Stimulated activated CD4-positive, alpha-beta T cell treated with anti-CD3 and anti-CD28 coated beads, Interleukin-15, amount 100 ng/mL, for 1 hour (primary cell): ENCODE measurements at places on chromosomes 7 and 10.

DNA sequence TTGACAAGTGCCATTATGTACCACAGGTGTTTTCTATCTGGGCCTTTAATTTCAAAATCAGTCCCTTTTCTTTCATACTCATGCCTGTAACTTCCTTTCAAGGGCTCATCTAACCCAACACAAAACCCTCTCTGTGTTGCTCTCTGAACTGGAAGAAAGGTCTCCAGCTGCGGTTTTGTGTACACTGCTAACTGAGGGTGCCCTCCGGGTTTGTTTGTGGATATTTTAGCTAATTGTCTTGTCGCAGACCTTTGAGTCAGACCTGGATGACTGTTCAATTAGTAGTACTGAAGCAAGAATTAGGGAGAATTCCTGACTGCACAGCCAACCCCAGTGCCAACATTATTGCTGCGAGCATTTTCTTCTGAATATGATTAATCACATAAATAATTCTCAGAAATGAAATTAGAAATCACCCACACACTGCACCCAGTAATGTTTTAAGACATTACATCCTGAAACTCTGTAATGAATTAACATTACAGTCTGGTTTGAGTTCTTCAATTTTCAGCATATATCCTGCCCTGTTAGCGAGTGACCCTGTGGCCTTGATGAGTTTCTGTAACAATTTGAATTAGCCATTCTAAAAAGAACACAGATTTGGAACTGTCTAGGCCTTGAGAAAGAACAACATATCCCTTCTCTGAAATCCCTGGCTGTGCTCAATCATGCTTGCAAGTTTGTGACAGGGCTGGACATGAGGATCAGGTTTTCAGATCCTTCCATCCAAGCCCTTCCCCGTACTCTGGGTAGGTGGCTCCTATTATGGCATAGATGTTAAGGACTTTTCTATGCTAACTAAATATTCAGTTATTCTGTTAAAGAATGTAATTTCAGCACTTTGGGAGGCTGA lies 460.1 kb downstream of the PLXDC2 start:
- DNase-seq: no peak

DNA sequence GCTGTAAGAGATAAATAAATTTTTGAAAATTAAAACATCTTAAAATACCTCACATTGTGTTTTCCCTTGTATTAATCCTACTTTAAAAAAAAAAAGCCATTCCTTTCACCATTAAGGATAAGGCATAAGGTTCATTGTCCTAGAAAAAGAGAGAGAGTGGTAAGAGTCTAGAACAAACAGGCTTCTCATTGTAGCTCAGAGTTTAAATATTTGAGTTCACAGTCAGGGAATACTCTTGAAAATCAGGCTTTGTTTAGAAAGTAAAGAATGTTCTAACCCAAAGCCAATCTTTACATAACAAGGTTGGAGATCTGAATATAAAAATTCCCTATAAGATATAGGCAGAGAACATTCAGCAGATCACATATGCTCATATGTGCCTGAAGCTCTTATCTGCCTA lies 40.2 kb upstream of the TES start:
- no peak for DNase-seq

DNA sequence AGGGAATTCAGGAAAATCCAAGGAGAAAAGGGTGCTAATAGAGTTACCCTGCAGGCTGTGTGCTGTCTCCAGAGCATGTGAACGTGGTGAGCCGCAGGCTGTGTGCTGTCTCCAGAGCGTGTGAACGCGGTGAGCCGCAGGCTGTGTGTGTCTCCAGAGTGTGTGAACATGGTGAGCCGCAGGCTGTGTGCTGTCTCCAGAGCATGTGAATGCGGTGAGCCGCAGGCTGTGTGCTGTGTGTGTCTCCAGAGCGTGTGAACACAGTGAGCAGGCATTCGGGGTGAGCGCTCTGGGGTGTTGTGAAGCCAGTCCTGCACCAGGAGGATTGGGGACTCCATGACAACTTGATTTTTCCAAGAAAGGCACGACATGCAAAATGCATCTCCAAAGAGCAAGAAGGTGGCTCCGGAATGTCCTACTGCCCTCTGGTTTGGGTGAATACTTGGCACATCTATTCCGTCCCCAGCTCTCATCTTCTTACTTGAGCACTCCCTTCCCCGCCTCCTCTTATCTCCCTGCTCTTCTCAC lies 407.9 kb upstream of the SHH start:
- DNase-seq: no peak

DNA sequence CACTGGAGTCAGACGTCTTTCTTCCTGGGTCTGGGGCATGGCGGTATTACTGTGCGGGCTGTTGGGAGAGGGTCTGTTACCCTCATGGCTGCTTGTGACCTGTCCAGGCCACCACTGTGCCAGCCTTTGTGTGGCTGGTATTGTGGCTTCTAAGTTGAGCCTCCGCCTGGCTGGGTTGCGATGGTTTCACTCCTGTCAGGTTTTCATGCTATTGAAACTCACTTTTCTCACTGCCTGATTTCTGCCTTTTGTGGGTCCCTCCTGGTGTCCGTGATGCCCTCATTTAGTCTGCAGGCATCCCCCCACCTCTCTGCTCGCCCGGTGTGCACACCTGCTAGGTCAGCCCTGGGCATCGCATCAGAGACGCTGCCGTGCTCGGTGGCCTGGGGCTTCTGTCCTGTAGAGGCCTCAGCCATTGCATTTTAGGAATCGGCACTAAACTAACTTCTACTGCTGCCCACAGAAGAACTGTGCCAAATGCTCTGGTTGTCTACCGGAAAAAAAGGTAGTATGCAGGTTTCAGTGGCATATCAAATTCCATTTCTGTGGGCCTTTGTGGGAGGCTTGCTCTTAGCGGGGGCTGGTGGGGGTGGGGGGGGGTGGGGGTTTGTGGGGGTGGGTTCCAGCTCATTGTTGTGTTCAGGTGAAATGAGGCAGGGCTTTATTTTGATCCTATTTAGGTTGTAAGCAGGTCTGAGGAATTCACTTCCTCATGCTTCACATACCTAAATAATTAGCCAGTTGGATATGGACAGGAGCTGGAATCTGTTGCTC lies 64.3 kb downstream of the MGMT start:
- no peak for DNase-seq

GRCh38 chr7:68955656-68956055 lies 642.6 kb upstream of the AUTS2 start:
- DNase-seq: no peak

DNA sequence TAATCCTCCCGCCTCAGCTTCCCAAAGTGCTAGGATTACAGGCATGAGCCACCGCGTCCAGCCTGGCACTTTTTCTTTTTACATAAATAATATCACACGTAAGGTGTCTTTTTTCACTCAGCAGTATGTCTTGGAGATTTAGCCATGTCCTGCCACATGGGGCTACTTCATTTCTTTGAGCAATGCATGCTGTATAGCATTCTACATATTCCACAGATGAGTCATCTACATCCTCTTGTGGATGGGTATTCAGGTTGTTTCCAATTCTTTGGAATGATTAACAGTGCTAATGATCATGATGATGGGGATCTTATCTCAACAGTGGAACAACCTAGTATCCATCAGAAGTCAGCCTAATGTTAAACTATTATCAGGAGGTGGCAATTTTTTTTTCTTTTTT lies 50.8 kb downstream of the ZNF503 start:
- DNase-seq: no peak

- no peak for DNase-seq
These were observed 304.4 kb downstream of the GRID1 start for GRCh38 chr10:86062198-86062550.

GRCh38 chr10:33422471-33423153 lies 88.1 kb upstream of the NRP1 start:
- DNase-seq: no peak

GRCh38 chr10:127977357-127978009 lies 70.6 kb downstream of the PTPRE start:
- no peak for DNase-seq

DNA sequence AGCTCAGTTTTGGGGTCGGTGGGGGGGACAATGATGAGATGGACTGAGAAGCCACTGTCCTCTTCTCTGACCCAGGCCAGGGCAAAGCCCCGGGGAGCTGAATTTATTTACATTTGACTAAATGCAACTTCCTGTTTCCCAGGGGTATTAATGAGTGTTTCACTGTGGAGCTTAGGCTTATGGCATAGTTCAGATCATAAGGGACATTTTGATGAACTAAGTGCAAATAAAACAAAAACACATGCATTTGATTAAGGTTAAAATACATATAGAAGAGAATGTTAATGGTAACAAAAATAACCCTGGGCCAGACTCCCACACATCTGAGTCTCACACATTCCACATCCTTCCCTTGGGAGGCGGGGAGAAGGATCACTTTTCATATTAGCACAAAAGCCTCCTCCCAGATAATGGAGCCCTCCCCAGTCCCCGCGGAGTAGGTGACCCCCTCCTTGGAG lies 320.6 kb downstream of the FRMD4A start:
- no peak for DNase-seq

GRCh38 chr10:113104047-113104446 lies 154.0 kb downstream of the TCF7L2 start:
- no peak for DNase-seq

DNA sequence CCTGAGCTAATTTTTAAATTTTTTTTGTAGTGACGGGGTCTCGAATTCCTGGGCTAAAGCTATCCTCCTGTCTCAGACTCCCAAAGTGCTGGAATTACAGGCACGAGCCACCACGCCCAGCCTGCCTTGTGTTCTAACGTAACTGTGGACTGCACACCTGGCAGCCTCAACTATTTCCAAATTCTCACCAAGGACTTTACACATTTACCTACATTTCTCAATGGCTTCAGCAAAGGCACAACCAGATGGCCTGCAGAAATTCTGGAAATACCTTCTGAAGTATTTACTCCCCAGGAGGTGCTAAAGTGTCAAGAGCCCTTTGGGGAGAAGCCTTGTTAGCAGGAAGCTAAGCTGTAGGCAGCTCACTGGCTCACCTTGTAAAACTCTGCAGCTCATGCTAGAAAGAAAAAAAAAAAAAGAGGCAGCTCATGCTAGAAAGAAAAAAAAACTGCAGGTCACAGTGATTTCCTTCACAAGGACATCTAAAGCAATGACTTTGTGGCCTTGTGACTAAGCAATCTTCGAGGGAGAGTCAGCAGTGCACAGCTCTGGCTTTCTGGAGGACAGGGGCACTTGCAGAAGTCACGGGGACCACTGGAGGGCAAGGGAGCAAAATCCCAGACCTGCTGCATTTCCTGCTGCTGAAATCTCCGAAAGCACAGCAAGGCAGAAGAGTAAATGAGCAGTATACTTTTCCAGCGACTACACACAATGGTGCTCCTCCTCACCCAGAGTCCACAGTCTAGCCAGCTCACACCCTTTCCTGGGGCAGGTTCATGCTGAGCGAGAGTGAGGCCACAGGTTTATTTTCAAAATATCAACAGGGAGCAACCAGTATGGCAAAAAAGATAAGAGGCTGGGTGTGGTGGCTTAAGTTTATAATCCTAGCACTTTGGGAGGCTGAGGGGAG lies 40.4 kb downstream of the BAIAP2L1 start:
- DNase-seq: no peak

DNA sequence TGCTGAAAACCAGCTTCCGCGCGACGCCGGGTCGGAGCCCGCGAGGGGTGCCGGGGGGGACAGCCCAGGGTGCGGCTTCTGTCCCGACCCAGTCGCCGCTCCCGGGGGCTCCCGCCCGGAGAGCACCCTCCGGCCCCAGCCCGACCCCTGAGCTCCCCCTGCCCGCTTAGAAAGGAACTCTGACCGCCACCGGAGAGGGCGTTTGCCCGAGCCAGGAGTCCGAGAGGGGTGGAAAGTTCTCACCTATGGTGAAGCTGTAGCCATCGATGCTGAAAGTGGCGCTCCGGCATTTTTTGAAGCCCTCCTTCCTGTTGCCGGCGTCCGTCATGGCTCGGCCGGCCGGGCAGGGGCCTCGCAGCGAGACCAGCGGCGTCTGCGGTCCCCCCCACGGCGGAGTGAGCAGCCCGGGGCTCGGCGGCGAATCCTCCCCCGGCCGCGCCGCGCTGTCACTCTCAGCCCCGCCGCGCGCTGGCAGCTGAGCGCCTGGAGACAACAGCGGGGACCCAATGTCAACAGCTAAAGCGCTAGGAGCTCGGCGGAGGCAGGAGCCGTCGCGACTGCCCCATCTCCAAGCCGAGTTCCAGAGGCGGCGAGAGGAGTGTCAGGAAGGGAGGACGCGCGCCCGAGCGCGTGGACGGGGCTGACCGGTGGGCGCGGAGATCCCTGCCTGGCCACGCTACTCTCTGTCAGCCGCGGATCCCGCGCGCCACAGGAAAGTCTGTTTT lies 191.6 kb downstream of the LSM5 start:
- no peak for DNase-seq

DNA sequence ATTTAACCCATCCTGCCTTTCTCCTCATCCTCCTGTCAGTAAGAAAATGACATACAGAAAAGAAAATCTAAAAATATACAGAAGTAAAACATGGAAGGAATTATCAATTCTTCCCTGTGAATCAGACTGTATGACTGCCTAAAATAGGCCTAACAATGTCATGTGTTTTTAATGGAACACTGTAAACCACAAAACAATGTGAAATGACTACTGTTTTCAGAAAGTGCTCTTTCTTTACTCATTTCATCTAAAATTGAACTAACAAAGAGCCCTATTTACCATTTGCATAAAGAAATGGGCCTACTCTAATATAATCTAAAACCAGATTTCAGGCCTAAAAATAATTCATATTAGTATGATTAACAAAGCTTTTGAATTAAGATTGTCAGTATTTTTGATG lies 35.7 kb downstream of the SEMA3E start:
- DNase-seq: no peak

GRCh38 chr7:74479066-74479781 lies 25.5 kb downstream of the GTF2IRD1 start:
- DNase-seq: no peak

- DNase-seq: no peak
These were observed 113.1 kb downstream of the C10orf105 start for GRCh38 chr10:71606257-71607081.

DNA sequence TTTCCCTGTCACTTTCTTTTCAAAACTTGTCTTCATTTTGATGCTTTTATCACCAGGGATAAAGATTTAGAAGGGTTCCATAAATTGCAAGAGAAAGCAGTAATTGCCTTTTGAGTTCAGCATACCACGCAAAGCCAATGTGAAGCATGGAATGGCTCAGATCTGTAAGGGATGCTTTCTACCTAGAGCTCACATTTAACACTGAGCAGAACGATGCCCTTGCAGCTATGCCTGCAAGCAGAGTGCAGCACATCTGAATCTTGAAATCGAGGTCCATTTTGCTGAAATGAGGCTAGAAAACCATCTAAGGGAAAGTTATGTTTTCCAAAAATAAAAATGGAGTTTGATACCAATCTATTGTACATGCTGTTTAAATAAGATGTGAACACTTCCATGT lies 171.2 kb upstream of the CELF2 start:
- DNase-seq: no peak

DNA sequence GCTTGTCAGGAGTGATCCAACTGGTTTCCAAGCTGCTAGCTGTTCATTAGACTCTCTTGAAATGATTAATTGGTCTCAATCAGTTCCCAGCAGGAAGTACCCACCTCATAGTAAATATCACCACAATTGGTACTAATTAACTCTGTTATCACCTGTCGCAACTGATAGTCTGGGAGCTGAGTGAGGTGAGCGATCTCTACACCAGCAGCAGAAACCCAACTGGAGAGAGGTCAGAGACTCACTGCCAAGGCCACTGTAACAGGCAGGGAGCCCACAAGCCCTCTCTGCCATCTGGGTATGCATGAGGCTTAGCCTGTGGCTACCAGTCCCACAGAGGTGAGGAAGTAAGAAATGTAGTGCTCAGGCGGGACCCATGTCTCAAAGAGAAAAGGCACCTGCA lies 245.5 kb downstream of the DYNC1I1 start:
- no peak for DNase-seq
